Posterior vena cava (tissue), 2 donors: ENCODE measurements at places on chromosomes 1 and 21. TPM values are rescaled to one million over a fixed set of nuclear protein-coding genes. Genes with fewer than 3 reads are reported as not detected.
A peak's percentile ranks its signal among the peaks of the same experiment; 100 is the strongest.

DNA sequence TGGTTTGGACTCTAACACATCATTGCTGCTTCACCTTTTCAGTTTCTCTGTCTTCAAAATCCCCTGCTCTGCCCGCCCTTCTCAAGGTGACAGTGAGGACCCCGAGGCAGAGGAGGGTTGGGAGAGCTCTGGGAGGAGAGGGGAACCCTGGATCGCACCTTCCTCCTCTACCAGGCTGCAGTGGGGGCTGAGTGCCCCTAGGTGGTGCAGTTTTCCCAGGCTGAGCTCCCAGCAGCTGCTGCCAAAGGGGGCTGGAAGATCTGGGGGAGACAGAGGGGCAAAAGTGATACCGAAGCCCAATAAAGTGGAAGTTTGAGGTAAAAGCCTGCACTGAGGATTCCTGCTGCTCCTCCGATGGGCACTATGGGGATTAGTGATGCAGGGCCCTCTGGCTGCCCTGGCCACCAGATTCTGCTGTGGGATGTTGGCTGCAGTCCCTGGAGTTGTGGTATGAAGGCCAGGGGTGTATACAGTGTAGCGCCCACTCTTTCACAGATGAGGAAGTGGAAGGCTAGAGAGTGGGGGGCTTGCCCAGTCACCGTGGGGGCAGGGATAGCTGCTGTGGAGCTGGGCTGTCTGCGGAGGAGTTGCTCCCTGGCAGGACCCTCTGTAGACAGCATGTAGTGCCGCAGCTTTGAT, 40.7 kb upstream of the SCMH1 start:
- DNase-seq = no peak

- DNase-seq = no peak
These were observed 15.7 kb upstream of the HAX1 start for GRCh38 chr1:154256686-154257085.

DNA sequence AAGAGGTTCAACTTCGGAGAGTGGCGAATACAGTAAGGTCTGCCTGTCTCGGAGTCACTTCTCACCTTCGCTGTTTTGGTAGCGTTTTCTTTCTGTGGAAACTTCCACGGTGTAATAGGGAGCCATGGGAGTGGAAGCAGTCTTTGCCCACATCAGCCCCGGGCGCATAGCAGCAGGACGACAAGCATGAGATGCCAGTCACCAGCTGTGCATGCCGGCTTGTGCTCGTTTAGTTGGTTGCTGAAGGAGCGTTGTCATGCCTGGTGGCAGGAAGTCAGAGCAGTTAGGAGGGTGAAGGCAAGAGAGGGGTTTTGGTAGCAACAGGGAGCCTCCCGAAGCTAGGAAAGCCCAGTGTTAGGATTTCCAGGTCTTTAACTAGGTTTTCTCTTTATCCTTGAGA, 58.8 kb downstream of the MRPS6 start:
- DNase-seq = no peak

Gene PRAMEF15
- not detected for total RNA-seq

DNA sequence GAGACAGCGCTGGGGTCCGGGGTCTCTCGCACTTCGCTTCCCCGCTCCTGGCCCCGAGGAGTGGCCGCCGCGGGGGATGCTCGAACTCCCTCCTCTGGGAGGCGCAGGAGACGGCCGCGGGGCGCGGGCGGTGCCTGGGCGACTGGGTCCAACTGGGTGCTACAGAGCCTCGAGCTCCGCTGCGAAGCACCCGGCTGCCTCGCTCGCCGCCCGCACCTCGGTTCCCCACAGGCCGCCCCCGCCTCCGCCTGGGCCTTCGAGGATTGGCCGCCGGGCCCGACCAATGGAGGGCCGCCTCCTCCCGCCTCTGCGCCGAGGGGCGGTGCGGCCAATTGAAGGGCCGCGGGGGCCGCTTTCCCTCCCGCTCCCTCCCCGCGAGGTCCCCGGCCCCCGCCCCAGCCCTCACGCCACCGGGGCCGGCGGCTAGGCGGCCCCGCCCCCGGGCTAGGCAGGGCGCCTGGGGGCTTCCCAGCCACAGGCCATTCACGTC, at the start of gene CNN3:
Gene CNN3 (minus strand): TSS at position 196 of the 490 bp plus-strand sequence. CDS start 216 bp downstream, outside the sequence.
- DNase-seq = peak; percentile 98

DNA sequence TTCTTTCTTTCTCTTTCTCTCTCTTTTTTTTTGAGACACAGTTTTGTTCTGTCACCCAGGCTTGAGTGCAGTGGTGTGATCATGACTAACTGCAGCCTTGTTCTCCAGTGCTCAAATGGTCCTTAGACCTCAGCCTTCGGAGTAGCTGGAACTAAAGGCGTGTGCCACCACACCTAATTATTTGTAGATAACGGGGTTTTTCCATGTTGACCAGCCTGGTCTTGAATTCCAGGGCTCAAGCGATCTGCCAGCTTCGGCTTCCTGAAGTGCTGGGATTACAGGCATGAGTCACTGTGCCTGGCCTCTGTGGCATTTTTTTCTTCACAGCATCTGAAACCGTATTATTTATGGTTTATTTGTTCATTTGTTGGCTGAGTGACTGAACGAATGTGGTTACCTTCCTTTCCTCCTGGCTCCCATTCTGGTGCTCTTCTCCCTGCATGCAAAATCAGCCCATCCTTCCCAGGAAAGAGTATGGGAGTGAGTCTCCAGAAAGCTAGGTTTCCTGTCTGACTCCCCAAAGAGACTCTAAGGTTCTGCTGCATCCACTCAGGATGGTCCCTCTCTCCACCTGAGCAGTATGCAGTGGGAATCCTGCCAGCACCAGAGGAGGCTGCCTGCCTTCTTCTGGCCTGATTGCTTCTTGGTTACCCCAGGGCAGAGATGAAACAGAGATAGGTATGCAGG, 155.0 kb upstream of the BEND5 start:
- DNase-seq = no peak

DNA sequence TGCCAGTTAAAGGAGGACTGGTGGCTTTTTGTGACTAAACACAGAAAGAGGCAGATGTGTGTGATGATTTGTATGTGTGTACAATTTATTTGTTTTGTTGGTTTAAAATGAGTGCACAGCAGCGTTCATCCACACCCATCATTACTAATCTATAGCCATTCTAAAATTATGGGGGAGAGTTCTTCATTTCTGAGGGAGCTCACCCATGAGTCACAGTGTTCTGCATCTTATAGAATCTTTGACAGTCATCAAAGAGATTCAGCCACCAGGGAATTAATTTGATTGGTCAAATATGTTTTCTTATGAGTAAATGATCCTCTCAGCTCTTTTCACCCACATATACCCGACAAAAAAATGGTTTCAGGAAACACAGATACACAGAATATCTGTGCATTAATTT, 147.9 kb downstream of the GREM2 start:
- DNase-seq = no peak

DNA sequence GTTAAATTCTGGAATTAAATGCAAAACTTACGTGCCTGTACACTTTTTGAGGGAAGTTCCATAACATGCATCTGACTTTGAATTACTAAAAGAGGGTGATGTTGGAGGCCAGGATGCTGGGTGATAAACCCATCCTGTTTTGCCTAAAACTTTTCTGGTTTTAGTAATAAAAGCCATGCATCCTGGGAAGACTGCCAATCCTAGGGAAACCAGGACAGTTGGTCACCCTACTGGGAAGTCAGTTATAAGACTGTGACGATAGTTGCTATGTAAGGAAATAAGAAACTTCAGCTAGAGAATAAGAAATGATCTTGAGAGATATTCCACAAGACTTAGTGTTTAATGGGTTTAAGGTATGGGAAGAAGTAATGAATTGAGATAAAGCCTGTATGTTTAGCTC, 336.6 kb upstream of the LYPLAL1 start:
- DNase-seq = no peak

DNA sequence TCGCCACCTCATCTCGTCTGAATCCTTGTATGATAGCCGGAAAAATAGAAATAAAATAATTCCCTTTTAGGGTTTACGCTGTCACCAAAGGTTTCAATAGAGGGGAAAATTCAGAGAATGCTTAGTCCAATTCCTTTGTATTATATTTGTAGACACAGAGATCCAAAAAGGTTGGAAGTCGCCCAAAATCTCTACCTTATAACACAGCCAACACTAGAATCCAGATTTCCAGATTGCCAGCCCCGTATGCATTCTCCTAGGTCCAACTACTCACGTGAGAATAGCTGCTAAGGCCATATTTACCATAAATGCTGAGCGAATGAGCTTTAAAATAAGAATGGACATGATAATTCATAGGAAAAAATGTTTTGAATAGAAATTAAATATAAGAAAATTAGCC, 124.5 kb downstream of the KCNK1 start:
- no peak for DNase-seq

DNA sequence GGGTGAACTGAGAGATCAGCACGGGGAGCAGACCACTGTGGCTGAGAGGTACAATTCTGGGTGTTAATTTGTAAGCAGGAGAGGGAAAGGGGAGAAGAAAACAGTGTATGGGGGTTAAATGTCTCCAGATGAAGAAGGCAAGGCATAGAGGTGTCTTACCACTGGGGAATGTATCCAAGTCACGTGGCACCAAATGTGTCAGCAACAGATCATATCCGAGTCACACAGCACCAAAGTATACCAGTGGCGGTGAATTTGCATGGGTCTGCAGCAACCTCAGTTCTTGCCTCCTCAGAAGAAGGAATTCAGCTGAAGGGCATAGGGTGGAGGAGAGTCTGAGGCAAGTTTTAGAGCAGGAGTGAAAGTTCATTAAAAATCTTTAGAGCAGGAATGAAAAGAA, 21.2 kb upstream of the SYCP1 start:
- DNase-seq = no peak

- DNase-seq = no peak
These were observed 40.9 kb upstream of the SLC6A9 start for GRCh38 chr1:44072204-44072603.

DNA sequence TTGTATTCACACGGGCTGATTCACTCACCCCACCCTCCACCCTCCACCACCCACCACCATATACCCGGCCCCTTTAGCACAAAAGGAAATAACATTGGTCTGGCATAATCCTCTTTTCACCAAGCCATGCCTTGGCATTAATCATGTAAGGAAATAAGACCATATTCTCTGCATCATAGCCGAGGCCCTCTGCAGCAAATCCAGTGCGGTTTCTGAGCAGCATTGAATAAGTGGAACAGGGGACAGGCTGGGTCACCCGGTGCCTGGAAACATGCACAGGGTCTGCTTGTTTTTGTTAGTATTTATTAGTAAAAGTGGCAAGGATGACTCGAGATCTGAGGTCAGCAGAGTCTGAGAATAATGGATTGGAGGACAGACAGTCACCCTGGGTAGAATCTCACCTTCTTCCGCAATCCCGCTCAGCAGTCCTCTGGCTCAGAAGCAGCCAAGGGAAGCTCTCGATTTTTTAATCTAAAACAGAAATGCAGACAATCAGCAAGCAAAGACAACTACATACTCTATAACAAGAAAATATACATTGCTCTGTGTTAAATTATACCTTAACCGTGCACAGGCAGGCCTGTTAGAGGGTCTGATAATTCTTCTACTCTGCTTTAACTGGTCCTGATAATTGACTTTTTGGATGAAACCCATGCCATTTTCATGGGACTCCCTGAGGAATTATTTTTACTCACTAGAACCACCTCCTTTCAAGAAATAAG, 52.4 kb upstream of the CDC42BPA start:
- DNase-seq = no peak

DNA sequence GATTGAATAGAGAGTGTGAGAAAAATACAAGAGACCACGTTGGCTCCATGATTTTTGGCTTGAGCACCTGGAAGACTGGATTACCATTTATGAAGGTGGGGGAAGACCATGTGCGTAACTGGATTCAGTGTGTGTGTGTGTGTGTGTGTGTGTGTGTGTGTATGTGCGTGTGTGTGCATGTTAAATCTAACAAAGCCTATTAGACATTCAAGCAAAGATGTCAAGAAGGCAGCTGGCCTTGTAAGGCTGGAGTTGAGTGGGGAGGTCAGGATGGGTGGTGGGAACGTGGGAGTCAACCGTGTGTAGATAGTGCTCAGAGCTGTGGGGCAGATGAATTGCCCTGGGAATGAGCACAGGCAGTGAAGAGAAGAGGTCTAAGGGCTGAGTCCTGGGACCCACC, 293.8 kb upstream of the POU3F1 start:
- DNase-seq = no peak

Gene DDX59
- 27.1 TPM for total RNA-seq

Gene POU3F1
- 0.29 TPM for total RNA-seq

Gene CD247
- 1.3 TPM for total RNA-seq

DNA sequence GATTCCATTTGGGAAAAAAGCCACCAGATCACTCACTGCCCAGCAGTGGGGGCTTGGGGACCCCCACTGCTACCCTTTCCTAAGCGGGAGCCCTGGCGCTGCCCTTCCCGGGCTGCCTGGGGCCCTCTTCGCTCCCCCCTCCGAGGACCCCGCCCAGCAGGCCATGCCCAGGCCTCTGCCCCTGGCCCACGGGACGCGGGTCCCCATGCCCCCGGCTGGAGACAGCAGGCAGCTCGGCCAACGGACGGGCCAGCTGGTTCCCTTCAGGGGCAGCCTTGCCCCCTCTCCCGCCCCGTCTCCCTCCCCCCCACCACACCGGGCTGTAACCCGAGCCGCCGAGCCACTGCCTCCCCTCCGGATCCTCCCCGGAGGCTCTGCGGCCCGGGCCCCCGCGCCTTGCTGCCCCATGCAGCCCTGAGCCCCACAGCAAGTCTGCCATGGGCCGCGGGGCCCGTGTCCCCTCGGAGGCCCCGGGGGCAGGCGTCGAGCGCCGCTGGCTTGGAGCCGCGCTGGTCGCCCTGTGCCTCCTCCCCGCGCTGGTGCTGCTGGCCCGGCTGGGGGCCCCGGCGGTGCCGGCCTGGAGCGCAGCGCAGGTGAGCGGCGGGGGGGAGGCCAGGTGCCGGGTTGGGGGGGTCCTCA, at the start of gene MMP23B:
Gene MMP23B (plus strand): TSS at position 392 of the 639 bp plus-strand sequence. CDS start 46 bp downstream, at position 438.
- DNase-seq = peak; percentile 81

Gene GJA9
- total RNA-seq = not detected

DNA sequence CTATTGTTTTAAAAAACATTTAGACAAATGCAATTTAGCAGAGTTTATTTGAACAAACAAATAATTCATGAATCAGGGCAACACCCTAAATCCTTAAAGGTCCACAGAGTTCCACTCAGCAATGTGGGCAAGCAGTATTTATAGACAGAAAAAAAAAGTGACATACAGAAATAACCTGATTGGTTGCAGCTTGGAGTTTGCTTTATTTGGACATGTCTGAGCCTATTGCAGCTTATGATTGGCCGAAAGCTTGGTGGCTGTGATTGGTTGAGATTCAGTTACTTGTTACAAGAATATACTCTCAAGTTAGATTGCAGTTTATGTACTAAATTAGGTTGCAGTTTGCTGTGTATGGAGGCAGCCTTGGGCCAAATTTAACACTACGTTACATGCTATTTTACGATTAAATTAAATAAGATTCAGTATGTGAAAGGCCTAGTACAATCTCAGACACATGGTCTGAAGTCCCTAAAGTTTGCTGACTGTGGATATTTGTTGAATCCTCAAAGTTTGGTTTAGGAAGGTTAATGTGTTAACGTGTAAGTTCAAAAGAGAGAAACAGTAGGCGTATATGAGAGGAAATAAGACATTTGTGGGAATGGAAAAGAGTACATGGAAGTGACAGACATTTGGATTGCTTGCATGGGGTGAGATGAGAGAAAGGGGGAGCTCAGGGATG, 6.9 kb upstream of the CAMSAP2 start:
- no peak for DNase-seq

- no peak for DNase-seq
These were observed 353.2 kb downstream of the PLPP3 start for GRCh38 chr1:56225964-56226815.

Gene PAPPA2
- total RNA-seq = 0.97 TPM

- no peak for DNase-seq
These were observed 564.2 kb downstream of the PTPRU start for GRCh38 chr1:29800522-29800956.
